ENCODE measurements at places on chromosomes 7 and 10.

- DNase-seq = no peak
Measured at GRCh38 chr10:118793545-118793944, 38.8 kb upstream of the CACUL1 start.

DNA sequence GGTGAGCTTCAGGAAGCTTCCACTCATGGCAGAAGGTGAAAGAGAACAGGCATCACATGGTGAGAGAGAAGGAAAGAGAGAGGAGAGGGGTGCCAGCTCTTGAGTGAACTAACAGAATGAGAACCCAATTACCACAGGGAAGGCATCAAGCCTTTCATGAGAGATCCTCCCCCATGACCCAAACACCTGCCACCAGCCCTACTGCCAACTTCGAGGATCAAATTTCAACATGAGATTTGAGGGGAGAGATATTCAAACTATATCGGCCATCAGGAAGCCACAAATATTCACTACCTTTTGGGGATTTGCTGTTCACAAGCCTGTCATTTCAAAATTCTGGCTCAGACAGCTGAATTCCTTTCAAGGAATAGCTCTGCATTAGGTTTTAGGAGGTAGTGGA is 39.9 kb upstream of the SMNDC1 start:
- DNase-seq = no peak

DNA sequence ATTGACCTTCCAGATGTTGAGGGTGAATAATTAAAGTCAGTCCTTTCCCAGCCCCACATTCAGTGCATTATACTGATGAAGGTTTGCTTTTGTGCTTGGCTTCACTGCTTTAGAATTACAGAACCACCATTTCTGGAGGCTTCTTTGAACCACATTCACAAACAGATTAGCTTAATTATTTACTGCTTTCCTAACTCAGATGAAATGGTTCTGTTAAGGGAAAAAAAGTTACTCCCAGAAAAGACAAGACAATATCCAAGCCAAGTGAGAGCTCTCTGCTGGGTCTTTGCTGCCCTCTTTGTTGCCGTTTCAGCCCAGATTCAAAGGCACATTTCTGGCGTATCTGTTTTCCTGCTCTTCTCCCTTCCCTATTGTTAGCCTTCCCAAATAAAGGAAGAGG is 188.9 kb downstream of the AHR start:
- no peak for DNase-seq

GRCh38 chr10:51685768-51686167 is 13.6 kb downstream of the CSTF2T start:
- DNase-seq = no peak

GRCh38 chr10:70167246-70167645 is 3.1 kb downstream of the SAR1A start:
- DNase-seq = no peak

GRCh38 chr7:70680306-70680705 is 451.6 kb upstream of the GALNT17 start:
- no peak for DNase-seq

DNA sequence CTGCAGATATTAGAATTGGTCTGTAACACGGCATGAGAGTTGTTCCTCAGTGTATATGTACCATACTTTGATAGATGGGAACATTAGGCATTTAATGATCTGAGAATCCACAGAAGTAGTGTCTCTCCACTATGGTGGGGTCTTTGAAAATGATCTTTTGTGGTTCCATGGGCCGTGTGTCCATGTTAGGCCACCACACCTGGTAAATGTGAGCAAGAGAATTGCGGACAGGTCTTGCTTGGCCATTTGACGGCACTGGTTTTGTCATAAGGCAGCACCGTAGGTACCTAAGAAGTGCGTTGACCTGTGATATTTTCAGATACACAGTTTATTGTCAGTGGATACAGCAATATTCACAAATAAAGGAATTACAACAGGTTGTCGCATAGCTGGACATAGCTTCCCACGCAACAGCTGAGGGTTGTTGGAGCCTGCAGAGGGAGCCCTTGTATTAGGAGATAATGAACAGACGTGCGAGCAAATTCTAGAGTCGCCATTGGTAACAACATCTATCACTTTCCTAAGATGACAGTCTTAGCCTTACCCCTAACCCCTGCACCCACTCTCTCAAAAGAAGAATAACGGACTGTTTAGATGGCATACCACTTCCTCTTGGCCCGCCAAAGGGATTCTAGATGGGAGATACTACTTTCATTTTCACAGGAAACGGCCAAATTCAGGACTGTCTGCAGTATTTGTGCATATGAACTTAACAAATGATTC is 111.4 kb downstream of the COL28A1 start:
- DNase-seq = peak; percentile 39

GRCh38 chr10:114561008-114561523 is 97.0 kb downstream of the ABLIM1 start:
- no peak for DNase-seq

- no peak for DNase-seq
Measured at GRCh38 chr10:93751124-93751523, 6.6 kb upstream of the LGI1 start.

GRCh38 chr7:101386558-101387231 is 24.0 kb downstream of the COL26A1 start:
- no peak for DNase-seq

DNA sequence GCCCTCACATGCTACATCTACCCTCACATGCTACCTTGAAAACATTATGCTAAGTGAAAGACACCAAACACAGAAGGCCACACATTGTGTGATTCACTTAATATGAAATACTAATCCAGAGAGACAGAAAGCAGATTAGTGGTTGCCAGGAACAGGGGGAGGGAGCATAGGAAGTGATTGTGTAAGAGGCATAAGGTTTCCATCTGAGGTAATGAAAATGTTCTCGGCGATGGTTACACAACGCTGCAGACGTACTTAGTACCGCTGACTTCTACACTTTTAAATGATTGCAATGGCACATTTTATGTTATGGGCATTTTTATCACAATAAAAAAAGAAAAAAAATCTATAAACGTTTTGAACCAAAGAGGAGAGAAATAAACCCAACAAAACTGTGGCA is 742.3 kb downstream of the TYW1 start:
- DNase-seq = no peak

- DNase-seq = no peak
Measured at GRCh38 chr7:106448992-106449859, 164.4 kb upstream of the NAMPT start.

All from T-helper 1 cell (primary cell).